BE2C (cell line): ENCODE measurements at places on chromosomes 4 and X.
A peak's percentile ranks its signal among the peaks of the same experiment; 100 is the strongest.

- DNase-seq, result no peak
Measured at GRCh38 chrX:37424000-37424429, 74.9 kb downstream of the PRRG1 start.

GRCh38 chr4:126630230-126630629 is 1002.5 kb upstream of the INTU start:
- no peak for DNase-seq

DNA sequence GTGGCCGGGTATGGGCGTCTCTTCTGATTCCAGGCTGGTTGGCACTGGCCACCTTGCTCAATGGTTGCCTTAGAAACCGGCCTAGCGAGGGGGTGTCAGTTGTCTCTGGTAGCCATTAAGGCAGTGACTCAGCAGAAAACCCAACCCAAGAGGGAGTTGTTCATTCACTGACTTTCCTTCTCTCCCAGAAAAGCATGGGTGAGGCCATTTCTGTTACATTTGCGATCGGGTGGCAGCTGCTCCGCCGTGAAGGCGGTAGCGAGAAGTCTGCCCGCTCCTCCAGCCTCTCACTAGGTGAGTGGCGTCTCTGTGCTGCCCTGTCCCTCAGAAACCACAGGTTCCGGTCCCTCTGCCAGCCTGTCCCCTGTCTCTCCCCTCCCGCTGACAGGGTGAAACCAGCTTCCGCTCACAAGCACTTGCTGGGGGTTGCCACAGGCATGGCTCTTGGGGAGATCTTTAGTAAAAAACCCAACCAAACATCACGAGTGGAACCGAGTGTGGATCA is 17.4 kb downstream of the IRAK1 start:
- peak; percentile 48 for DNase-seq

GRCh38 chrX:129540722-129541184 is 694 bp downstream of the OCRL start:
- DNase-seq, result no peak

DNA sequence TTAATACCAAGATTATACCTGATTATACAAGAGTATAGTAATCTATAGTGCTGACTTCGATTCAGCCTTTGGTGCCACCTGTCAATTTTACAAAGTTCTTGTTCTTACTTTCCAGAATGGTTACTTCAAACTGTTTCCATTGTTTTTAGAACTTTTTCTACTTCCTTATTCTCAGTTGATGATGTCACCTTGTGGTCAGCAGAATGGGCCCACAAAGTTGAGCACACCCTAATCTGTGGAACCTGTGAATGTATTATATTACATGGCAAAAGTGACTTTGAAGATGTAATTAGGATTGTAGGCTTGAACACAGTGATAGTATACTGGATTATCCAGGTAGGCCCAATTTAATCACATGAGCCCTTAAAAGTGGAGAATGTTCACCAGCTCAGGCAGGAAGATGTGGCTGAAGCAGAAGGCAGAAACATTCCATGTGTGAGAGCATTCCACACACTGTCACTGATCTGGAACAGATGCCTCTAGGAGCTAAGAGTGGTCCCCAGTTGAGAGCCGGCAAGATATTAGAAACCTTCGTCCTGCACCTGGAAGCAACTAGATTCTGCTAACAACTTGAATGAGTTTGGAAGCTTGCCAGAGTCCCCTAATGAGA is 6.3 kb upstream of the SGMS2 start:
- no peak for DNase-seq

- DNase-seq, result no peak
Measured at GRCh38 chr4:85929961-85930665, 429.7 kb downstream of the MAPK10 start.

DNA sequence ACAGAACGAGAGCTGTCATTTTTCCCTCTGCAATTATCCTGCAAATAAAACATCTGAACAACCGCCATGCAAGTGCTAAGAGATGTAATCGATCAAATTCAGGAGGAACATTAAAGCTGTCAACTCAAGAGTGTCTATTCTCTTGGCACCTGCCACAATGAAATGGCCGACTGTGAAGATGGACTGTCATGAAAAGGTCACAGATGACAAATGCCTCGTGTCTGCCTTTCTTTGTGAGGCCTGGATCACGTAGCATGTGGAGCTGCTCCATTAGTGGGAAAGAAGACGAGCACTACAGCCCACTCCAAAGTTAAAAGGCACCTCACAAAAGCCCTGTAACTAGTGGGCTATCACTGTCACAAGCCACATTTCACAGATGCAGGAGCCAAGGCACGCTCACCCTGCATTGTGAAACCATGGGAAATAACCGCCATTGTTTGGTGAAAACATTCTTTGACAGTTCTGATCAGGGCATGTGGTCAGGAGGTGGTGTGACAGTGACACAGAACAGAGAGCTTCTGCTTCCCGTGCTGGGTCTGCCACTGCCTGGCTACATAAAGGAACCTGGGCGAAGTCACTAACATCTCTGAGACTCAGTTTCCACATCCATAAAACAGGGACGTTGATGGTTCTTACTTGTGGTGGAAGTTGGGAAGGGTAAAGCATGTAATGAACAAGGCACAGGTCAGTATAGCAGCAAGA is 98.9 kb downstream of the EVC2 start:
- no peak for DNase-seq

GRCh38 chr4:2264481-2265041 is 2.7 kb upstream of the MXD4 start:
- DNase-seq, result peak; percentile 4

- DNase-seq, result no peak
Measured at GRCh38 chr4:119980456-119980855, 86.2 kb downstream of the MAD2L1 start.

DNA sequence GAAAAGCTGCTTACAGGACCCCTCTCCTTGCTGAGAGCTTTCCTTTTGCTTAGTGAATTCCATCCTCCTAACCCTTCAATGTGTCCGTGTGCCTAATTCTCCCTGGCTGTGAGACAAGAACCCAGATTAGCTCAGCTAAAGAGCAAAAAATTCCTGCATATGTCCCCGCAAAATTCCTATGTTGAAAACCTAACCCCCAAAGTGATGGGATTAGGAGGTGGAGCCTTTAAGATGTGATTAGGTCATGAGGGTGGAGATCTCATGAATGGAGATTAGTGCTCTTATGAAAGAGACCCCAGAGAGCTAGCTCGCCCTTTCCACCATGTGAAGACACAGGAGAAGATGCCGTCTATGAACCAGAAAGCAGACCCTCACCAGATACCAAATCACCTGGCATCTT is 503.0 kb upstream of the DIAPH2 start:
- no peak for DNase-seq

DNA sequence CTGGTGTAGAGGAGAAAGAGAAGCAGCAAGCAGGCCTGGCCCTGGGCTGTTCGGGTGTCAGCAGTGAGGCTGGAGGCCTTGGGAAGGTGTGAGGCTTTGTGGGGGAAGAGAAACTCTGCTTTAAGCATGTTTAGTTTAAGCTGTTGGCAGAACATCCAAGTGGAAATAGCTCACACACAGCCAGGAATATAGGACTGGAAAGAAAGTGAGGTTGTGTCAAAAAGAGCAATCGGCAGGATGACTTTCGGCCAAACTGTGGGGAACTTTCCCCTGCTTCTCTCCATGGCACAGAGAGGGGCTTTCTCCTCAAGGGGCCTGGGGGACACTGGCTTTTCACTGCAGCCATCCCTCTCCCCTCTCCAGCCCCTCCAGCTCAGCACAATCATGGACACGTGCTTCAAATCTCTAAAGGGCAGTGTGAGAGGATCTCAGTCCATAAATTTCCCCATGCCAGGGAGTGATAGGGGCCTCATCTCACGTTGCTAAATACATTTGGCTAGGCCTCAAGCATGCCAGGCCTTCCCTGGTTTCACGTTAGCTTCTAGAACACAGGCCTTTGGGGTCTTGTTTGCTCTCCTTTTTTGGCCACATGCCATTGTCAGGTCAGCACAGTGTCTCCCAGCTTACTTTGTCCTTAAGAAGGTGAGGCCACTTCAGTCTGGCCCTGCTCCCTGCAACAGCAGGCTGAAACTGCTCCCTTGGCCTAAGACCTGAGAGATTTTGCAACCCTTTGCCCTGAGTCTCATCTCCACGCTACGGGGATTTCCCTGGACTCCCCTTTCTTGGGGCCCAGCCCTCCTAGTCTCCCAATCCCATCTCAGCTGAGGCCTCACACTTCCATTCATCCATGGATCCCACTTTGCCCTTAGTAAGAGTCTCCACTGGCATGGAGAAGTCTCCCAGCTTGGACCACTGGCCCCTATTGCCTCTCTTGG is 8.3 kb upstream of the CITED1 start:
- DNase-seq, result no peak

DNA sequence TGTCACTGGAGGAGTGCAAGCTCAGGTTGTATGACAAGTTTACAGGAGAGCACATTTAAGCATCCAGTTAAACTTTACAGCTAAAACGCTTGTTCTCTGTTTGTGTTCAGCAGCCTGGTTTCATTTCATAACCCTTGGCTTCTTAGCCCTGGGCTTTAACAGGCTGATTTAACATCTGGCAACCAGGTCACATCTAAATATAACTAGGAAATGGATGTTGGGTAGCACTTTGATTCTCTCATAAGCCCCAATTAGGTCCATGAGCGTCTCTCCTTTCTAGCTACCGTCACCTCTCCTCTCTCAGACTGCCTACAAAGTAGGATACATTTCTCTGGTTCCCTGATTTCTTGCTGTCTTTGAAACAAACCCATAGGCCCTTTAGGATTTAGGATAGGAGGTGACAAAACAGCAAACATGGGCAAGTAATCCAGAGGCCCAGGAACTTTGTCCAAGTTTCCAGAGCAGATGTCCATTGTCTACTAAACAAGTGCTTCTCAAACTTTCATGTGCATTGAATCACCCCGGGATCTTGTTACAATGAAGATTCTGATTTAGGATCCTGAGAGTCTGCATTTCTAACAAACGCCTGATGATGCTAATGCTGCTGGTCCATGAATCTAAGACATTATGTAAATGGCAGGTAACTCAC is 22.5 kb downstream of the OTUD6A start:
- DNase-seq, result no peak

DNA sequence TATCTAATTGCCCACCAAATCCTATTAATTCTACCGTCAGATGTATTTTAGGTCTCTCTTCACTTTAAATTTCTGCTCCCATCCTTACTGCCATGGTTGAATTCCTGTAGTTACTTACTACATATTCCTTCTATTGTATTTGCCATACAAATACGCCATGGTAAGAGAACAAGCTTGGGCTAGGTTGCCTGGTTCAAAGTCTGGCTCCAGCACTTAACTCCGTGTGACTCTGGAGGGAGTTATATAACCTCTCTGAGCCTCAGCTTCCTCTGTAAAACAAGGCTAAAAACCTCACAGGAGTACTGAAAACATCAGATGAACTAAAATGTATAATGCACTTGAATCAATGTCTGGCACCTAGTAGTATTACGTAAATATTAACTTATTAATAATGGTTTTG is 260.3 kb upstream of the RPS6KA3 start:
- DNase-seq, result no peak

GRCh38 chr4:18847249-18847890 is 825.8 kb upstream of the LCORL start:
- DNase-seq, result no peak

- no peak for DNase-seq
Measured at GRCh38 chrX:111047575-111047974, 48.4 kb upstream of the PAK3 start.

GRCh38 chr4:3746701-3747580 is 19.2 kb upstream of the ADRA2C start:
- no peak for DNase-seq

- DNase-seq, result no peak
Measured at GRCh38 chr4:120869613-120870278, 52.8 kb downstream of the PRDM5 start.

DNA sequence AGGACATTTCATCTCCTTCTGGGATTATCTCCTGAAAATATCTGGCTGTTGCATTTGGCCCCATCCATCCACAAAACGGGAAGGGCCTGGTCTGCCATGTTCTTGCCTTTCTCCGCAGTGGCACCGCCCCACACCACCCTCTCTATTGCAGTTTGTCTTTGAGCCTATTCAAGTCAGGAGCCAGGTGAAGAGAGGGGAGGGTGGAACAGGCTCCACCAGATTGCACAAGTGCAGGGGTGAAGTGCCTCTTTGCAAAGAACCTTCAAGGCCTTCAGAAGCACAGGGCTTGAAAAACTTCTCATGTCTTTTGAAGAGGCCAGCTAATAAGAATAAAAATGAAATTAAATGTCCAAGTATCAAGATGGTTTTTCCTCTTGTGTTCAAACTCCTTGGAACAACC is 28.7 kb downstream of the RS1 start:
- DNase-seq, result no peak

DNA sequence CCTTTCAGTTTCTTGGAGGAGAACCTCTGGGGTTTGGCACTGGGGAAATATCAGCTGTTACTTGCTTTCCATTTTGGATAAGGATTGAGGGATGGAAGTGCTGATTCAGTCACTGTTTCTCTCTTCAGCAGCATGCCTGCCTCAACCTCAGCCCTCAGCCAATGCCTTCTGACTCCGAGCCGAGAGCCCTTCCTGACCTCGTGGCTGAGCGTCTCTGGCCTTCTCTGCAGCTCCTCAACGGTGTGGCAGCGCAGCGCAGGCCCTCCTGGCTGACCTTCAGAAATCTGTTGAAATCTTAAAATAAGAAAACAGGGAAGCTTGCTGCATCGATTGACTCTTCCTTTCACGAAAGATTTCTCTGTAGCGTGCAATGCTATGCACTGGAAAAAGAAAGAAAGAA is 434.3 kb upstream of the FAT1 start:
- DNase-seq, result no peak

DNA sequence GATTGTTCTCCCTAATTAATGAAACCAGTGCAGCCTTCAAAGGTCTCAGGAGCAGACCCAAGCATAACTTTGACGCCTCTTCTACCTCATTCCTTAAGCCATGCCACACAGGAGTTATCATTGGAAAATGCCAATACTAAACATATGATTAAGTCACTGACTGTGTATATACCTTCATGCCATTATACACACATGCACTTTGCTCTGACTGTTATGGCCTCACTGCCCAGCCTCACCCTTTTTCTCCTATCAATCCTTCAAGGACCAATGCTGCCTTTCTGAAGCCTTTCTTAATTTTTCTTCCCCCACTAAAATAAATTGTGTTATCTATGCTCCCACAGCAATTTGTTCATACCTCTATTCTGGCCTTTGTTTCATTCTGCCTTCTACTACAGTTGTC is 725.6 kb downstream of the RPA4 start:
- DNase-seq, result no peak

GRCh38 chr4:34950926-34951325 is 1293.4 kb downstream of the ARAP2 start:
- DNase-seq, result no peak

- no peak for DNase-seq
Measured at GRCh38 chrX:24799078-24799477, 105.4 kb downstream of the POLA1 start.

- DNase-seq, result no peak
Measured at GRCh38 chr4:108531461-108531860, 88.9 kb upstream of the RPL34 start.

DNA sequence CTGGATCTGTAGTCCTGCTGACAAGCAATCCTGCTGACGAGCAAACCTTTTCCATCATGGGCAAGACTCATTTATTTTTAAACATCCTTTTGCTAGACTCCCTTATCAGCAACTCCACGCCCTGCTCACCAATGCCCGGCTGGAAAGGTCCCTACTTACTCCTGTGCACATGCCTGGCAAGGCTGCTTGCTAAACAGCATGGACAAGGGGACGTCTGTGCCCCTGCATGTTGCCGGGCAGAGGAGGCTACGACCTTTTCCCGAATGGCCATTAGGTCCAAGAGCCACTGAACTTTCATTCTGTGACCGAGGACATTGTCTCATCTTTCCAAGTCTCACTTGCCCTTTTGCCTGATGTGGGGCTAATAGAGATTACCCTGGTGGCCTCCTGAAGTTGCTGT is 98.6 kb downstream of the MGST2 start:
- DNase-seq, result no peak
